ENCODE measurements at places on chromosomes 11 and 22.

DNA sequence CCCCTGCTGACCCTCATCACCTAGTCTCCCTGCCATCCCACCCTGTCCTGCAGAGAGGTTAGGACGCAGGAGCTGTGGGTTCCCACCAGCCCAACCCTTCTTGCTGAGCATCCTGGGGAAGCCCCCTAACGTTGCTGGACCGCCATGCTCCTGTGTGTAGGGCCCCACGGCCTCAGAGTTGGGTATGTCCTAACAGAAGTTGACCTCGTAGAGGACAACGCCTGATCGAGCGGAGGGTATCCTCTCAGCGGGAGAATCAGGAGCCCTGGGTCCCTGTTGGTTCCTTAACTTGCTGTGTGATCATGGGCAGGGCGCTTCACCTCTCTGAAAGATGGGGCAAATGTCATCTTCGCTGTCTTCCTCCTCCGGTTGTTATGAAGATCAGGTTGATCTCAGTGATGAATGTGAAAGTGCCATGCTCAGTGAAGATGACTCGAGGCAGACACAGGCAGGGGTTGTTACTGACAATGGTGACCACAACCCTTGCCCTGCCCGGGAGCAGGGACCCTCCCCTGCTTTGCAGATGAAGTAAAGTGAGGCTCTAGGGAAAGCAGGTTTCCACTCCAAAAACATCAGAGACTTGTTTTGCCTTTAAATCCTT, 19.3 kb upstream of the CD5 start:
- DNase-seq, result peak; percentile 77

DNA sequence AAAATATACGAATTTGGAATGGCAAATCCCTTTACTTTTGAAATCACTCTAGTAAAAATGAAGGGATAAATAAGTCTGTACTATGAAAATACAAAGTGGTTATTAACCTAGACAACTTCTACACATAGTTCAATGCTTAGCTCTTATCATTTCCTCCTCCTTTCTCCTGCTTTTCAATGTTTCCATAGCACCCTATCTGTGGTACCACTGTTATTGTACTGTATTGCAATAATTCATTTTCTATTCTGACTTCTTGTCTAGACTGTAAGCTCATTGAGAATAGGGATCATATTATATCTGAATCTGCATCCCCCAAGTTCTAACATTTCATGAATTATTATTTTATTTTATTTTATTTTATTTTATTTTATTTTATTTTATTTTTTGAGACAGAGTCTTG, 251.4 kb downstream of the TTC28 start:
- no peak for DNase-seq

DNA sequence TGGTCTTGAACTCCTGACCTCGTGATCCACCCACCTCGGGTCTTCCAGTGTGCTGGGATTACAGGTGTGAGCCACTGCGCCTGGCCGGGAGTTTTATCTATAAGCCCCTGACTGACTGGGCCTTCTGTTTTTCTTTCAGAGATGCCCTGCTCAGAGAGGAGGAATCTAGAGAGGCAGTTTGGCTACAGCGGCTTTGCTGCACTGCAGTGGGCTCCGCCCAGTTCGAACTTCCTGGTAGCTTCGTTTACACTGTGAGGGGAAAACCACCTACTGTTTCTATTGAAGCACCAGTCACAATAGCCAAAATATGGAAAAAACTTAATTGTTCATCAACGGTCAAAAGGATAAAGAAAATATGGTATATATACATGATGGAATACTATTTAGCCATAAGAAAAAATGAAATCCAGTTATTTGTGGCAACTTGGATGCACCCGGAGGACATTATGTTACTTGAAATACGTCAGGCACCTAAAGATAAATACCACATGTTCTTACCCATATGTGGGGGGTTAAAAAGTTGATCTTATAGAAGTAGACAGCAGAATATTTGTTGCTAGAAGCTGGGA, 31.9 kb upstream of the FAM181B start:
- DNase-seq, result no peak

DNA sequence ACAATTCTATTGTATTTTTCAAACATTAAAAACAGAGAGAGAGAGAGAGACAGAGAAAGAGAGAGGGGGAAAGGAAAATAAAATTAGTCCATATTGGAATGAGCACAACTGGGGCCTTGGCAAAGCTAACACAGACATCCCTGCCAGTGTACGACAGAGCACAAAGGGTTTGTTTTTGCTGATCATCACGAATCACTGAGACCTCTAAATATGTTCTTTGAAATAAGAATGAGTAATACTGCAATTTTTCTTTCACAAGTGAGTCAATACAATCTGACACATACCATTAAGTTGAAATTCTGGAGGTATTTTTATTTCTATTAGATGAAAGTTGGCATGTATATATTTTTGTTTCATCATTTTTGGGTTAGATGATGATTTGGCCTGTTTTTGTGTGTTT, 27.0 kb upstream of the LRRC4C start:
- DNase-seq, result no peak

- no peak for DNase-seq
These were observed 16.5 kb downstream of the NCAM1 start for GRCh38 chr11:112977755-112978154.

- DNase-seq, result peak; percentile 34
These were observed 906.2 kb downstream of the BRD1 start for GRCh38 chr22:48921411-48921903.

- no peak for DNase-seq
These were observed 926.6 kb upstream of the CCDC90B start for GRCh38 chr11:84212468-84213390.

- no peak for DNase-seq
These were observed 595.3 kb upstream of the CADM1 start for GRCh38 chr11:116099541-116099940.

DNA sequence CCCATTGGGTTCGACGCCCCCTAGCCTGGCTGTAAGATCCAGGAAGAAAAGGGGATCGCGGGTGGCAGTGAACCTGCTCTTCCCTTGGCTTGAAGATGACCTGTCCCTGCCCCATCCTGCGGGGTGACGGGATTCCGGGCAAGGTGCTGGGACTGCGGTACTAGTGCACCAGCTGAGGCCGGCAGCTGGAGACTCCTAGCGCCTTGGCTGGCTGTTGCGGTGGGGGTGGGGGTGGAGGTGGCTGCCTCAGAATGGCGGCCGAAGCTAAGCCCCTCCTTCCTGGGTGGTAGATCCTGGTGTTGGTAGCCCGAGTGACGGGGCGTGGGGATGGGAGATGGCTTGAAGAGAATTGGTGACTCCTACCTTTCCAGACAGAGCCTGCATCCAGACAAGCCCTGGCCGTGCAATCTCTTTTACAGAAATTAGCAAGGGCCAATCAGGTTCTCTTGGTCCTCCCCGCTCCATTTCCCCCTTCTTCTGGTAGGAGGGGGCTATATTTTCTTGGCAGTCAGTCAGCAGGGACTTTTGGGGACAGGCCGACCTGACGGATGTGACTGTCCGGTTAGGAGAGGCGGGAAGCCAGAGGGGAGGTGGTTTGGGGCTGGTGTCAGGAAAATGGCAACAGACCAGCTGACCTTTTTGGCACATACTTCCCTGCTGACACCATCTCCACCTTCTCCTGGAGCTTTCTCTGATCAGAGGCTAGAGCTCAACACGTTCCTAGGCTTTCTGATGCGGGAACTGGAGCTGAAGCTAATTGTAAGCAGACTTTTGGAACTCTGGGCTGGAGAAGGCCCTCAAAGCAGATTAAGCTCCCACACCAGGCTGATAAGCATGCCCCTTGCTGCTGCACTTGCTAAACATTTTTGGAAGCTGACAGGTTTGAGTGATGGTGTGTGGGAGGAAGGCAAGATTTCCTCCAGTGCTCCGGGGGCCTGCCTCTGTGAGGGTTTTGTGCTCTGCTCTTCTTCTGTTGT, 2.0 kb downstream of the NAV2 start:
- no peak for DNase-seq
